ENCODE measurements at places on chromosomes 7 and 10. TPM values are rescaled to one million over a fixed set of nuclear protein-coding genes. Genes with fewer than 3 reads are reported as not detected.

The HABP2 gene
- total RNA-seq: not detected

The ALOX5 gene
- total RNA-seq: 1.1 TPM

The SLC16A12 gene
- total RNA-seq: not detected

The TDRD1 gene
- 0.76 TPM for total RNA-seq

The ANKRD1 gene
- total RNA-seq: not detected

The TBC1D12 gene
- 0.58 TPM for total RNA-seq

The WDR86 gene
- total RNA-seq: 0.43 TPM

The KIF20B gene
- total RNA-seq: 65.6 TPM

The HOXA10 gene
- total RNA-seq: not detected

All from activated CD4-positive, alpha-beta memory T cell treated with anti-CD3 and anti-CD28 coated beads for 36 hours (primary cell).